CD8-positive, alpha-beta memory T cell (primary cell): ENCODE measurements at places on chromosomes 6 and 20.

GRCh38 chr6:30219244-30219643 lies 6.0 kb upstream of the TRIM26 start:
- no peak for DNase-seq

- DNase-seq, result no peak
These were observed 64.0 kb upstream of the SNX9 start for GRCh38 chr6:157759028-157759427.

DNA sequence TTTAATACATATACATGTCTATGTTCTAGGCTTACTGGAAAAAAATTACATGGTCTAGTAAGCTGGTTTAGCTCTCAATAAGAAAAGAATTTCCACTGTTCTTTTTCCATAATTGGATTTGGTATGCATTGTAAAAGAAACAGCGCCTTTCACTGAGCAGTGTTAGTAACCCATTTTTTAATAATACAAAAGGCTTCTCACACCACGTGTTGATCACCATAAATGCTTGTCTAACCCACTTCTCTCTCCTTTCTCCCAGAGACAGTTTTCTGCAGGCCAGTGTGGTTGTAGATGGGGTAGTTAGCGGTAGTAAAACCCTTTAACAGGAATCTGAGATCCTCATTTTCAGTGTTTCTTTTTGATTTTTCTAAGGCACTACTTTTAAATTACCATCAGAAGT lies 348.7 kb upstream of the MANEA start:
- DNase-seq, result no peak

GRCh38 chr6:163128324-163128723 lies 286.2 kb upstream of the QKI start:
- DNase-seq, result no peak

DNA sequence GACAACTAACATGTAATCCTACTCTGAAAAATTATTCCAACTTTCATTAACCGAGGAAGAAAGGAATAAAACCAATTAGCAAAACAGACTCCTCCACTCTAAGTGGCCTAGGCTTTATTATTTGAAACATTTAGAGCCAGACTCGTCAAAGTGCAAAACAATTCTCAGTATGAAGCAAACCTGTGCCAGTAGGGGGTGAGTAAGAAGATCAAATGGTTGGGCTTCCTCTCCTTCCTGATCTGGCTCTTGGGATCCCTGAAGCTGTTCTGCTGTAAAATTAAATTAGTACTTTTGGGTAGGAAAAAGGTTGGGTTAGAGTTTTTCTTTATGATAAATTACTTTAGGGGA lies 177.6 kb upstream of the MAN1A1 start:
- no peak for DNase-seq

DNA sequence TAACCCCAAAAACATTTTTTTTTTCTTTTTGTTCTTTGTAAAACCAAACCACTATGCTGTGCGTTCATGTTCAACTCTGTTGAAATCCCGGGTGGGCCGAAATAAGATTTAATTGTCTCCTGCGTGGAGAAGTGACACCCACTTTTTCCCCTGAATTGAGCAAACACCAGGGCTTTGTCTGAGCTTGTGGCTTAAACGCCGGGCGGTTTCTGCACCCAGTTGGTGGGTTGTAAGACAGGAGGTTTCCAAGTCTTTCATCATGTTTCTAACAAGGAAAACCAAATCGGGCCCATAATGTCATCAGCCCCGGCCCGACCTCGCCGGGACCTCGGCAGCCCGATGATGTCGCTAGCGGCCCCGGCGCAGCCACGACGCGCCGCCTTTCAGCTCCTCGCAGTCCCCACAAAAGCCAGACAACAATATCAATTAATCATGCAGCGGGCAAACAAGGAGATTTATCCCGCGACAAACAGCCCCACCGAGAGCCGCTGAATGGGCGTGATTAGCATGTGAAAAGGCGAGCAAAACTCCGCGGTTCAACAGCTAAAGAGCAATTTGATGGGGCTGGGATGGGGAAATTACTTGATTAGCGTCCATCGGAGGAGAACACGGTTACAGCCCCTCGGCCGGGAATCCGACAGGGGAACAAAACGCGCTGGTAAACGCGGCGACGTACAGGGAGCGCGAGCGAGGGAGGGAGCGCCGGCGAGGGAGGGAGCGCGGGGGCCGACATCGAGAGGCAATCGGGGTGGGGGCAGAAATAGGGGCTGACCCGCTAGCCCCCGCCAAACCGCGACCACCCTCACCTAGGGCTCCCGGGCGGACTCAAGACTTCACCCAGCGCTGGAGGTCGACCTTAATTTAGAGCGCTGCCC lies 5.3 kb downstream of the LINC00237 start:
- no peak for DNase-seq
